ENCODE measurements at places on chromosomes 3 and 15.

DNA sequence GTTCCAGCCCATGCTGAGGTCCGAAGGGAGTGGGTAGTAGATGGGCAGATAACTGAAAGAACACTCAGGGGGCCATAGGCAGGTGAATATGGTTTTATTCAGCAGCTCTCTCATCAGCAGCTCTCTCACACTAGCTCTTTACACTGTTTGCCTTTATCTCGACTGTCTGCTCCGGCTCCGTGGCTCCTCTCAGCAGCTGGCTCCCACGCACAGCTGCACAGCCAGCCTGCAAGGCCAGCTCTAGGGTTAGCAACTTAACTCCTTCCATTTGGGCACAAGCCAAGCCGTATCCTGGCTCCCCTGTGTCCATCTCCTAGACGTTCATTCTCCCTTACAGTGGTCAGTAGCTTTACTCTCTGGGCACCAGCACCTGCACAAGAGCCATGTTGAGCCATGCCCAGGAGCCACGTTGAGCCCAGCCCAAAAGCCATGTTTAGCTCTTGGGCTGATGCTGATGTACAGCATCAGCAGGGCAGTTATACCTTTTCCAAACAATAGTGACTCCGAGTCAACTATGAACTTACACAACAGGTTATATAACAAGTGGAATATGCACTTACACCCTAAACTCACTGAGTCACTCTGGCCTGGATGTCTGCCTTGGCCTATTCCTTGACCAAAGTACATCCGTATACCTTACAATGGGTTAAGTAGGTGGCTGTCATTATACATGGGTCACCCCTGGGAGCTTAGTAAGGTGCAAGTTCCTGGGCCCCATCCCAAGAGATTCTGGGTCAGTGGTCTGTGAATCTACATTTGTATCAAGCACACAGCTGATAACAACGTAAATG, 34.6 kb upstream of the TOPAZ1 start:
- no peak for DNase-seq

DNA sequence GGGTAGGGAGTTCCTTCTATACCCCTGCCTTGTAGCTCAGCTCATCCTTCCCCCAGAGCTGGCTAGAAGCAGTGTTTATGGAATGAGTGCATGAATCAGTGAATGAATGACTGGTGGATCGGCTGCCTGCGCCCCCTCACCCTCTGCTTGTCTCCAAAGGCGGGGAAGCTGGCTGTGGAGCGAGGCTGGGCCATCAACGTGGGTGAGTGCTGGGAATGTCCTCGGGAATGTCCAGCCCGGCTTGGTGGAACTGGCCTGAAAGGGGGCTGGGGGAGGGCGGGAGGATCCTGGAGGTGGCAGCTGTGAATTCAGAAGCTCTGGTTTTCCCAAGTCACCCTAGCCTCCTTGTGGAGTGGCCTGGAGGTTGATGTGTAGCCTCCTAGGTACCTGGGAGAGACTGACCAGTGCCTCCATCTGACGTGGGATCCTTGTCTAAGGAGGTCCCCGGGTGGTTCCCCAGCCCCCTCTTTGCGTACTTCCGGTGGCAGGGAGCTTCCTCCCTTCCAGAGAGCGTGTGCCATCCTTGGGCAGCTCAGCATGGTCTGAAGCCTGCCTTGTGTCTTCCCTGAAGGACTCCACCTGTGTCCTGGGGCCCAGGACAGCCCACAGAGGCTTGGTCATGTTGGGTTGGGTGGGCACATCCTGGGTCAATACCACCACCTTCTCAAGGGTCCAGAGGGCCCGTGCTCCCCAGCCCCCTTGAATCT, 18.4 kb downstream of the HDAC11 start:
- no peak for DNase-seq

DNA sequence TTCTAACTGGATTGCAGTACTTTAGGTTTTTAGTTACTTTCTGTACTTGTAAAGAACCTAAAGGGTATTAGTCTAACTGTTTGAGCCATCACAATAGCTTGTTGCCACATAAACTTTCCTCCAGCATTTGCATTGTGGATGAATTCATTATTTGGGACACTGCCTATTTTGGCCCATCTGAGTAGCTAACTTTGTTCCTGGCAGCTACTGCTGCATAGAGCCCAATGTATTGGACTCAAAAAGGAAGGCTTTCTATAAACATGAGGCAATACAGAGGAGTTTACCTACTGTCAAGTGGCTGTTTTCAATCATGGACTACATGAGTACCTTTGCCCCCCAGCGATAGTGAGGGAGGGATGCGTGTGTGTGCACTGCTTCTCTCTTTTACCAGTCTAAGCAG, 1.9 kb downstream of the ROBO2 start:
- DNase-seq: no peak

DNA sequence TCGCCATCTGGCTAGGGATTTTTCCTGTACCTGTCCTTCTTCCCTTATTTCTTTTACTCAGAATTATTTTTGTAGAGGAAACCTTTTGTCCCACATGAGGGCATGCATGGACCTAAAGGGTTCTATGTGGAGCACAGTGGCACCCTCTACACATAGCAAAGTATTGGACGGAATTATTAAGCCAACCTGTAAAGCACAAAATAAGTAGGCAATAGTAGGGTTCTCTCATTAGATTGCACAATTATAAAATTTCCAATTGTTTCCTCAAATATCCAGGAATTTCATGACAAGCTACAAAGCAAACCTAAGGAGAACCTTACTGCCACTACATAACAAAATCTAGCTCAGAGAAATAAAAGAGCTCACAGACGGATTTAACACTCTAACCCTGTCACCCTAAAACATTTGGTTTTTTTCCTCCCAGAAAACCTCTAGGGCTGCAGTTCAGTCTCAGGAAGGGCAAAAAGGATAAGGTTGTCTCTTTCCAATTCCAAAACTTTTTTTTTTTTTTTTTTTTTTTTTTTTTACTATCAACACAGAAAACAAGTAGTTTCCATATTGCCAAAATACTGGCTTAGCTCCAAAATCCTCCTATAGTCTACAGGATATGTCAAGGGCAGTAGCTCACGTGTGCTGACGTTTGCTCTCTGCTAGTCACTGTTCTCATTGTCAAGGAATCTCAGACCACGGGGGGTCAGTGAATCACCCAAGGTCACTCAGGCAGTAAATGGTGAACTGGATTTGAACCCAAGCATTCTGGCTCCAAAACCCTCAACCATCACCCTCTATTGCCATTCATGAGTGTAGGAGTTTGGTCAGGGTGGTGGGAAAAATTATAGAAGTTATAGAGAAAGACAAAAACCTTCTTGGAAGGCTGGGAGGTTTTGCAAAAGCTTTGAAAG, 52.3 kb downstream of the NCEH1 start:
- DNase-seq: no peak

DNA sequence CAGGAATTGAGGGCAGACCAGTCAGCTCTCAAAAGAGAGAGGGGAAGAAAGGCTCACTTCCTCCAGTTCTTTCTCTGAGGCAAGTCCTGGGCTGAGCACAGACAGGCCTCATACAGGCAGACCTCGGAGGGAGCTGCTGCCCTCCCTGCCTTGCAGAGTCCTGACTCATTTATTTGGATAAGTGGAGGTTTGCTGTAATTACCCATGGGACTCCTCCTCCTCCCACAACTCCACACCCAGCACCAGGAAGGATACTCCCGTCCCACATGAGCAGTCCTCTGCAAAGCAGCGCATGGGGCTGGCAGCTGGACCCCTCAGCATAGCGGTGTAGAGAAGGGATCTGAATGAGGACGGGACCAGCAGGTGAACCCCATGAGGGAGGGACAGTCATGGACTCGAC, 13.4 kb upstream of the SCN10A start:
- DNase-seq: no peak

- no peak for DNase-seq
These were observed 71.0 kb downstream of the CHD2 start for GRCh38 chr15:92971081-92971480.

GRCh38 chr3:135558906-135559305, 406.6 kb upstream of the PPP2R3A start:
- DNase-seq: no peak

DNA sequence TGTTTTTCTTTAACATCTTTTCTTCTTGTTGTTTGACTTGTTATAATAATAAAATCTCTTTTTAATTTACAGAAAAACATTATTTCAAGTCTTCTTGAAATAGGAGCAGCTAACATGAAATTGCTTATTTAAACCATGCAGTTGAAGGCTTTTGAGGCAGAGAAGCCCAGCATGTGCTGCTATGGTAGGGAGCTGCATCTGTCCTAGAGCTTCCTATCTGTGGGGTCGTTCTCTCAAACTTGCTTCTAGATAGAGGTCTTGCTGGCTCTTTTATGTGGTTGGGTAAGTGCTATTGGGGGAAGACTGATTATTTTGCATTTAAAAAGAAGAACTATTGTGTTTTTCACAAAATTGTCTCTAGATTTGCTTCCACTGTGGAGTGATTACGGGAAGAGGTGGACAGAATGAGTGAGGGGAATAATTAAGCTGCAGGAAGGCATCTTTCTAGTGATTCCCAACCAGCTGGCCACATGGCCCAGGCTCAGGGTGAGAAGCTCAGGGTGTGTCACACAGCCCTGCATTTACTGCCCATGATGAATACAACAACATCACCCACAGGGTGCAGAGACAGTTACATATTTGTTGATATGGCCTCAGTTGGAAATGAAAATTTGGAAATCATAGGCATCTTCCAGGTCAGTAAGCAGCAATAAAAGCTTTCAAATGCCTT, 98.7 kb downstream of the CHST2 start:
- no peak for DNase-seq

DNA sequence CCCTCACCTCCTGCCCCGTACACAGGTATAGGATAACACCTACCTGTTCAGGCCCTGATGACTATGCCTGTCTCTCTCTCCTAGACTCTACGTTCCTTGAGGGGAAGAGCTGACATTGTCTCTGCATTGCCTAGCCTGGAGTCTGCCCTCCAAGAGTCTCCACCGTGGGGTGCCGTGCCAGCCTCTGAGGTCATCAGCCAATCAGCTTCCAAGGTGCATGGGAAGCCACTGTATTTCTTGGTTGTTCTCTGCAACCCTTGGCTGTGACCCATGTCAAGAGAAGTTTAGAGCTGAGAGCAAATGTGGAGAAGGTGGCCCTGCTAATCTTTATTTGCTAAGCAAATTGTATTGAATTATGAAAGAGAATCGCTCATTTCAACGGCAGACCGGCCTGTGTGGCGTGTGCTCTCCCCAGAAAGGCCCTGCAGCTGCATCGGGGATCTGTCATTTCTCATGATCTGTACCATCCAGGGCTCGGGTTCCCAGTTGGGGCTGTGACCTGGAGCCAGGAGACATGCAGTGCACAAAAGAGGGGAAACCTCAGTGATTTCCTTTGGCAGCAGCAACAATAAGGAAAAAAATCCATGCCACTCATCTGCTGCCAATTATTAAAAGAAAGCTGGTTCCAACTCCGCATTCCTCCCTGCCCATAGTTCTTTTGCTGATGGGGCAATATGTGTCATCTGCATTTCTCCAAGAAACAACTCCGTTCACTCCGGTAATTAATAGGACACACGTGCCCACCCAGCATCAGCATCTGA, 182.2 kb downstream of the MEGF11 start:
- no peak for DNase-seq

GRCh38 chr3:198071602-198072287, 111.7 kb downstream of the LMLN start:
- DNase-seq: no peak

DNA sequence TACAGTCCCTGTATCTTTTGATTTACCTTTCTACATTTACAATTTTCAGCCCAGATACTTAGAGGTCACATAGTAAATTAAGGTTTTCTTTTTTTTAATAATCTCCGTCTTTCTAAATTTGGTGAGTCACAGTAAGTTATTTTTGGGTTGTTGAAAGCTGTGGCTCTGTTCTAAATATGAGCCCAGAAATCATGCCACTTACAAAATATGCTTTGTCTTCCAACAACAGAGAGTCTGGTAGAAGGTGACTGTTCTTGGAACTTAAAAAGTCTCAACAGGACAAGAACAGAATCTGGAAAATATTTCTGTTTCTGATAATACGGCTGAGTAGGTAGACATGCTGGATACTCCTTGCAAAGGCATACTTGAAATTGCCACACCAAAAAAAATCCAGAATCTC, 16.0 kb downstream of the GOLGA8S start:
- no peak for DNase-seq

DNA sequence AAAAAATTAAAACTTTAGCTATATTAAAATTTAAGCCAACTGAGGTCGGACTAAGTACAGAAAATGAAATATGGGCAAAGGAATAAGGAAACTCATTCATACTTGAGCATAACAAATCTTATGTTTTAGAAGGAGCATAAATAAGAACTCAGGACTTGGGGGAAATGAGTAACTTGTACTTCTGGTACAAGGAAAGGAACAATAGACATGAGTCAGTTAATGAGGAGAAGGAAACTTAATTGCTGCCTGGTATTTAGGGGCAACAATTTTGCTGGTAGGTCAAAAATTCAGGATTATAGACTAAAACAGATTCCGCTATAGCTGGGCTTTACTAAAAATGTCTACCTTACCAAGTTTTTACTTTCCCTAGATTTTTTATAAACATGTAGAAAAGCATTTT, 113.1 kb downstream of the MYO5A start:
- DNase-seq: no peak

- DNase-seq: no peak
These were observed 11.5 kb upstream of the USP50 start for GRCh38 chr15:50558012-50558411.

DNA sequence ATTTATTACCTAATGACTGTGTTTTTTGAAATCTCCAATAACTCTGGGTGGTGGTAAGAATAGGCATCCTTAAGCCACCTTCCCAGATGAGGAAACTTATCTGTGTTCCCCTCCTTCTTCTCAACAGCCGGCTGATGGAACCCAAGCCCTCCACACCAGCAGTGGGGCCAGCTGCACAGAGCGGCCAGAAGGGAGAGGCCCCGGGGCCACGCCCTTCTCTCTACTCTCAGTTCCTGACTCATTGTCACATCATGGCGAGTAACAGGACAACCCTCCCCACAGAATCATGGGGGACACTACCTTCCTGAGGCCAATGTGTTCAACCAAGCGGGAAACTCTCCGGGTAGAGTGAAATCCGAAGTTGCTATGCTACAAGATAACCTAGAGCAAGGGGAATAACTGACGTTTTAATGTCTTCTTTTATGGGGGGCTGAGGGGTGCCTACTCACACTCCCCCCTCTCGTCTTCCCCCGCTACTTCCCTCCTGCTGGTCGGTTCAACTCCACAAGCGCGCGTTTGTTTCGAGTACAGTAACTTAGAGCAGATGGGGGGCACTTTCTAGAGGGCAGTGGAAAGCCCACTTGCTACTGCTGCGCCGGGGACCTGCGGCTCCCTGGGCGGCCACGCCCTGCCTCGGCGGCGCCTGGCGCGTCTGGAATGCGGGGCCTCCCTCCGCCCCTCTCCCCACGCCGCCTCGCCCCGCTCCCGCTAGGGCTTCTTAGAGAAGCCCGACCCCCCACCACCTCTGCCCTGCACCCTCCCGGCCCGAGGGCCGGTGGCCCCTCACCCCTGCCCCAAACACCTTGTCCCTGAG, 621 bp downstream of the ANXA2 start:
- no peak for DNase-seq

- DNase-seq: no peak
These were observed 81.0 kb downstream of the TRAK1 start for GRCh38 chr3:42172047-42172654.

GRCh38 chr15:66452971-66453580, 44.5 kb downstream of the SNAPC5 start:
- DNase-seq: no peak

- DNase-seq: no peak
These were observed 47.5 kb downstream of the PRTG start for GRCh38 chr15:55695432-55695831.
